ENCODE measurements at places on chromosomes 2 and 18.

DNA sequence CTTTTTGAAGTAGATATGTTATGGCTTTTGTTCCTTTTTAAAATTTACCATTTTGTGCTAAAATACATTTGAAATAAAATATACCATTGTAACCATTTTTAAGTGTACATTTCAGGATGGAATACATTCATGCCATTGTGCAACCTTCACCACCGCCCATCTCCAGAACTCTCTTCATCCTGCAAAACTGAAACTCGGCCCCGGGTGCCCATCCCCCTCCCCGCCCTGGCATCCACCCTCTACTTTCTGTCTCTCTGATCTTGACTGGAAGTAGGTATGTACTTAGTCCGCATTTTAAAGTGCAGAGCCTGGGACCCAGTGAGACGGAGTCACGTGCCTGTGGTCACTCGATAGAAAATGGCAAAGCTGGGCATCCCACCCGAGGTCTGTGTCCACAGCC is 45.6 kb downstream of the DIPK1C start:
- DNase-seq, result no peak

DNA sequence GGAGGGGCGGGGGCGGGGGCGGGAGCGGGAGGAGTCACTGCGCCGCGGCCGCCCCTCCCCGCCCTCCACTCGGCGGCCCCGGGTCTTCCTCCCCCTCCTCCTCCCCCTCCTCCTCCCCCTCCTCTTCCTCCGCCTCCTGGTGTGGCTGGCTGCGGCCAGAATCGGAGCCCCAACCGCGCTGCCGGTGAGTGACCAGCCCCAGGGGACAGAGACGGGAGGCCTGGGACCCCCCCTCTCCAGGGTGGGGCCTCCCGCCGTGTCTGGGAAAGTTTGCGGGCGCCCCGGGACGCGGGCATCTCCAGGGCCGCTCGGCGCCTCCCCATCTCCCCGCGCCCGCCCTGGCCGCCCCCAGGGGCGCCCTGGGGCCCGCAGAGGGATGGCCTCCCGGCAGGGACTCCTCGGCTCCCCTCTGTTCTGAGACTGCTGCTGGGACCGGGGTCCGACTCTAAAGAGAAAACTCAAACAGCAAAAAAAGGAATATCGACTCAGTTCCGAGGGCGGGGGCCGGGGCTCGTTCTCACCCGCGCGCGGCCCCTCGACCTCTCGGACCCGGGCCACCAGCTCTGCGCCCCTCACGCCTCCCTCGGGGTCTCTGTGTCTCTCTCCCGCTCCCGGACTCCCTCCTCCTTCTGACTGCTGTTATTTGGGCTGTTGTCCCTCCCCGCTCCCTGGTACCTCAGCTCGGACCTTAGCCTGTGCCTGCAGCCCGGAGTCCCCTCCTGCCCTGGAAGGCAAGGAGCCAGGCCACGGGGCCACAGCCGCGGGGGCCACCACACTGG is at the start of gene STON1:
STON1 (plus strand) TSS at position 122 of the 779 bp plus-strand sequence. CDS start 50,480 bp downstream, outside the sequence.
- peak; percentile 42 for DNase-seq

- no peak for DNase-seq
Observed at GRCh38 chr2:100013892-100014677, 128.3 kb downstream of the AFF3 start.

DNA sequence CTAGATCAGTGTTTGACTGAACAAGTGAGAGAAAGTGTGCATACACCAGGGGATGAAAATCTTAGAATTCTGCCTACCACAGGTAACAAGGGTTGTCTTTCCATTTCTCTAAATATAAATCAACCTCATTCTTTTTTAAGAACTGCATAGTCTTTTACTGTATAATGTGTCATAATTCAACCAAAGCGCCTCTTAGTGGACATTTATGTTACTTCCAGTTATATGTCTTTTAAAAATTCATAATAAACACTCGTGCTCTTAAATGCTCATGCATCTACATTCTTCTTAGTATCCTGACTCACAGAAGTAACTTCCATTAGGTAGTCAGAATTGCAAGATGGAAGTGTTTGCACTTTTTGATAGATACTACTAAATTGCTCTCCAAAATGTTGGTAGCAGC is 76.2 kb downstream of the CHRNA1 start:
- DNase-seq, result no peak

GRCh38 chr2:127355407-127356008 is 32.3 kb downstream of the MAP3K2 start:
- peak; percentile 46 for DNase-seq

DNA sequence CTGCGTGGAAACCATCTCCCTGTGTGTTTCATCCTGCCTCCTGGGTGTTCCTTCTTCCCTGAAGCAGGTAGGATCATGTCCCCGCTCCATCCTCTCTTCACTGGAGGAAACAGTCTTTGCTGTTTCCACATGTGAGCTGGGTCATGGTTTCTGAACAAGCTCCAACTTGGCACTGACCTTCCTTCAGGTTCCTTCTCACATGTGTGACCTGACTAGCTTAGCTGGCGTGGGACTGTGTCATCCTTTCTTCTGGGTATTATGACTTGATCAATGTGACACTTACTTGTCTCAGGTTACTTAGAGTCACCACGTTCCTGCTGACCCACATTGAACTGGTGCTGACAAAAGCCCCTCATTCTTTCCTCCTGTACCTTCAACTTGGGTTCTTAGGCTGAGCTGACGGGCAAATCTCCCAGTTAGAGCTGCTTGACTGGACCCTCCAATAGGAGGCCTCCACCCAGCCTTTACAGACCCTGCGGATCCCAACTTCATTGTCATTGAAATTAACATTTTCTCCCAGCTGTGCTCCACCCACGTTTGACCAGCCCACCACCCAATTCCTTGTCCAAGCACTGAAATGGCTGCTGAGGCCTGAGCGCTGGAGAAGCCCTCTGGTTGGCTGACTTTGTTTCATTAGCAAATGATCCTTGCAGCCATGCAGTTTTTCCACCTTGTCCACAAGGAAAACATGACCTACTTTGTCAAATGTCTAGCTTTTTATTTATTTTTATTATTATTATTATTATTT is 128.1 kb downstream of the DDX1 start:
- no peak for DNase-seq

GRCh38 chr18:9612215-9612830 is 2.0 kb downstream of the PPP4R1 start:
- peak; percentile 43 for DNase-seq

DNA sequence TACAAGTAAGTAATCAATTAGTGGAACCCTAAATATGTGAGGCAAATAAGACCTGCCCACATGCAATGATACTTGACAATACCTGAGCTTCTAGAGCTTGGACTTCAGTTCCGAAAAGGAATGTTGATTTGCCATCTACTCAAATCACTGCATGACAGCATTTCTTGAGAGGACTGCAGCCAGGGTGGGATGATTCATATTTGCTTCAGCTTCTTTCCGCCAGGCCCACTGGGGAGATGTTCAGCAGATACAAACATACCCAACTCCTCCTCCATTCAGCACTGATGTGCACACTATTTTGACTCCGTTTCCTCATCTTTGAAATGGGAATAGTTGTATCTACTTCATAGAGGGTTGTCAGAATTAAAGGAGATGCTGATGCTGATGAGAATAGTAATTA is 28.8 kb upstream of the TMEM177 start:
- DNase-seq, result no peak

- peak; percentile 49 for DNase-seq
Observed at GRCh38 chr2:37365669-37366068, 21.2 kb downstream of the QPCT start.
